ENCODE measurements at places on chromosomes 2 and 18.

GRCh38 chr2:72095364-72095763 lies 52.3 kb downstream of the CYP26B1 start:
- DNase-seq, result no peak

DNA sequence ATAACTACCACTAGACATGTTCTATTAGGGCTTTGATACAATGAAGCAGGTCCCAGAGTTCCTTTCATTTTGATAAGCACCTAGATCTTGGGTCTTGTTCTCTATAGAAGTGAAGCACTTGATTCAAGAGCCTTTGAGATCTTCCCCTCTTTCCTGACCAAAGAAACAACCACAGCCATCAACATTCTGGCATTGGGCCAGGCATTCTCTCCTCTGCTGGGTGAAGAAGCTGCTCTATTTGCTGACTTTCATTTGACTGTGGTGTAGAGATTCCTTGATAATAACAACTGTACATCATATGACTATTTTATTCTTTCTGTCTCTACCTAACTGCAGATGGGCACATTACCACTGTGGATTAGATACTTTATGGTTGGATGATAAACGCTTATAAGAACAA lies 96.6 kb upstream of the LYPD1 start:
- DNase-seq, result no peak

DNA sequence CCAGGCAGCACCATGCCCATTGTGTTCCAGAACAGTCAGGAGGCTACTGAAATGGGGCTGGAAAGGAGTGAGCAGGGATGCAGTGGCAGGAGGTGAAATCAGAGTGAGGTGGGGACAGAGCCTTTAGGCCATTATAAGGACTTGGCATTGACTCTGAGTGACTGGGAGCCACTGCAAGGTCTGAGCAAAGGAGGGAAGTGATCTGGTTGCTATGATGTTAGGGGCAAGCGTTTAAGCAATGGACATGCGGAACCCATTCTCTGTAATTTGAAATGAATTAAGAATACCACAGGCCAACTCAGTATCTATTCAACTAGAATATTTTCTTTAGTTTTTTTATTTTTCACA lies 98.2 kb downstream of the DPP4 start:
- no peak for DNase-seq

- no peak for DNase-seq
Observed at GRCh38 chr2:174240097-174240496, 8.2 kb downstream of the OLA1 start.

GRCh38 chr2:239950144-239951128 lies 74.7 kb downstream of the NDUFA10 start:
- DNase-seq, result no peak

DNA sequence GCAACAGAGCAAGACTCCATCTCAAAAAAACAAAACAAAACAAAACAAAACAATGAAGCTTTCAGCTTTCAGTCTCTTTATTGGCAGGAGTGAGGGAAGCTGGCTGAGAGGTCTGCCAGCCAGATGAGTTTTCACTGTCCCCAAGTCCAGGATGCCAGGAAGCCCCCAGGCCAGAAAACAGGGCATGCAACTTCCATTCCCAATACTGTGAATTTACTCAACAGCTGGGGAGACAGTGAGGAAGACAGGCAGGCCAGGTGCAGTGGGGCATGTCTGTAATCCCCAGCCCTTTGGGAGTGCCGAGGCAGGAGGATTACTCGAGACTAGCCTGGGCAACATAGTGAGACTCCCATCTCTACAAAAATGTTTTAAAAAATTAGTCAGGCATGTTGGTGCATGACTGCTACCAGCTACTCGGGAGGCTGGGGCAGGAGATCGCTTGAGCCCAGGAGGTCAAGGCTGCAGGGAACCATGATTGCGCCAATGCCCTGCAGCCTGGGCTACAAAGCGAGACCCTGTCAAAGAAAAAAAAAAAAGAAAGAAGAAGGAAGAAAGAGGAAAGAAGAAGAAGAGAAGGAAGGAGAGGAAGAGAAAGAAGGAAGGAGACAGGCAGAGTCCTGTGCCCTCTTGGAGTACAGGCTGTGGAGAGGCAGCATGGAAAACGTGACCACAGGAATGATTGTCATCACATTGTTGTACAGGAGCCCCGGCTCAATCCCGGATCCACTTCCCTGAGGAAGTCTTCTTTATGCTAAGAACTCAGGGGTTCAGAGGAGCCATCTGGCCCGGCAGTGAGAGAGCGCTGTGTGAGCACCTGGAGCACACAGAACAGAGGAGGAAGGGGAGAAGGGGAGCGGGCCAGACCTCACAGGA lies 29.2 kb upstream of the POMC start:
- no peak for DNase-seq

Measured in activated CD8-positive, alpha-beta T cell treated with anti-CD3 and anti-CD28 coated beads for 36 hours (primary cell).